Foreskin fibroblast (primary cell): ENCODE measurements at places on chromosomes 12 and 14.

GRCh38 chr12:110785240-110785639, 42.5 kb upstream of the PPP1CC start:
- no peak for DNase-seq

DNA sequence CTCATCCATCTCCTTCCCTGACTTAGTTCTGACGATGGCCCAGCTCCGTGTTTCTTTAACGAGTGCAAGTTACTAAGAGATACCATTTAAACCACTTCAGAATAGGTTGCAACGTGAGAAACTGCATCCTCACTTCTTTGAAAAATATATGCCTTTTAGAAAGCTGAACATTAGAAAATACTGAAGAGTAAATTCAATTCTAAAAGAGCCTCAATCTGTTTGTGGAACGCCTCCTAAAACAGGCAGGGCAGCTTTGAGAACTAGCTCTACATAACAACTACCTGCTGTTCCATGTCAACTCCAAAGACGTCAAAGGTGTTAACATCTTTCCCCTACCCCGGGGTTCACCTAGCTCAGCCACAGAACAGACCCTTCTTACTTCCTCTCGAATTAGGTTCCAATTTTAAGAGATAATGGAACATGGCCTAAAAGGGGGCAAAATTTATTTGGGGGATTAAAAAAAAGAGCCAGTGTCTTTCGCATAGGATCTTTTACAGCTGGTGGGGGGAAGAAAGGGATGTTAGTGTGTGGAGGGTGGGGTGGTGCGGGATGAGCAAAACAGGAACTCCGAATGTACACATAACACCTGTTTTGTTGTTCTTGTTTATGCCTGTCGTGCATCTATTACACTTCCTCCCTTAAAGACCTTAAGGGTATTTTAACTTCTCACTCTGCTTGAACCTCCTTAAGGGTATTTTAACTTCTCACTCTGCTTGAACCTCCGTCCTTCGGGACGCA, 3.3 kb downstream of the BHLHE41 start:
- no peak for DNase-seq

GRCh38 chr12:62849398-62849797, 85.6 kb downstream of the PPM1H start:
- no peak for DNase-seq

- DNase-seq: peak; percentile 72
Observed at GRCh38 chr12:43063650-43064049, 474.1 kb upstream of the PRICKLE1 start.

DNA sequence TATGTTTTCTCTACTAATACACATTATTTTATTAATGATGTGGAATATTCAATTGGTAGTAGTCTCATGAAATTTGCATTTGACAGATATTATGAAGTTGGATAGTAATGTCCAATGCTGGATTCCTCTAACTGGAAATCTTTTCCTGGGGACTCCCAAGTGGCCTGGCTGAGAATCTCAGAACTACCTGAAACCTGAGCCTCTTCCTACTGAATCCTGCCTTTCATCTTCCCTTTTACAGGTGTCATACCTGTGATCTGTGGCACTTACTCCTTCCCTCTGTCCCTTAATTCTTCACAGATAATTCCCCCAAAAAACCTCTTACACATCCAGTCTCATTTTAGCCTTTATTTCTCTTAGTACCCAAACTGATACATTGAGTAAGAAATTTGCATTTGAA, 89.7 kb upstream of the MYF6 start:
- no peak for DNase-seq

GRCh38 chr12:61993734-61994345, 266.4 kb upstream of the USP15 start:
- peak; percentile 27 for DNase-seq
